ENCODE measurements at places on chromosomes 3 and 15.

- DNase-seq = no peak
These were observed 15.0 kb downstream of the ATR start for GRCh38 chr3:142563496-142563997.

- no peak for DNase-seq
These were observed 18.3 kb upstream of the RFX7 start for GRCh38 chr15:56261854-56262509.

DNA sequence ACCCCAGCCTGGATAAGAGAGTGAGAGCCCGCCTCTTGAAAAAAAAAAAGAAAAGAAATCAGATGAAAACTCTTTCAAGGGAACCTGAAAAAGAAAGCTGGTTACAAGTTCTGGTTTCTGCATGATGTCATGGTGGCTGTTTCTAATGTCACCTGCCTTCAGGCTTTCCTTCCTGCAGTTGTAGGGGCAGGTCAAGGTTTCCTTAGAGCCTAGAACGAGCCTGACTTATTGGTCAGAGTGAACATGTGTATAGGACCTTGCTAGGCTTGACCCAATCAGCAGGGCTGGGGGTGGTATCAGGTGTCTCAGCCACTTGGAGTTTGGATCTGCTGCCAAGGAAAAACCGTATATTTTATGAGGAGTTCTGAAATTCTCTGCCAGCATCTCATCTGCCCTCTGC is 3.8 kb downstream of the IVD start:
- no peak for DNase-seq

GRCh38 chr3:168040607-168041208 is 55.0 kb downstream of the GOLIM4 start:
- no peak for DNase-seq

GRCh38 chr15:80611543-80612080 is 83.5 kb upstream of the ABHD17C start:
- no peak for DNase-seq

- peak; percentile 87 for DNase-seq
These were observed at the start of gene COMMD4 for GRCh38 chr15:75335705-75336355. COMMD4 (plus strand) TSS chr15:75336063; CDS start chr15:75336090, 27 bp downstream.

GRCh38 chr3:5010706-5011554 is 31.7 kb downstream of the BHLHE40 start:
- DNase-seq = no peak

- no peak for DNase-seq
These were observed 43.2 kb upstream of the RAB6B start for GRCh38 chr3:133938770-133939462.

DNA sequence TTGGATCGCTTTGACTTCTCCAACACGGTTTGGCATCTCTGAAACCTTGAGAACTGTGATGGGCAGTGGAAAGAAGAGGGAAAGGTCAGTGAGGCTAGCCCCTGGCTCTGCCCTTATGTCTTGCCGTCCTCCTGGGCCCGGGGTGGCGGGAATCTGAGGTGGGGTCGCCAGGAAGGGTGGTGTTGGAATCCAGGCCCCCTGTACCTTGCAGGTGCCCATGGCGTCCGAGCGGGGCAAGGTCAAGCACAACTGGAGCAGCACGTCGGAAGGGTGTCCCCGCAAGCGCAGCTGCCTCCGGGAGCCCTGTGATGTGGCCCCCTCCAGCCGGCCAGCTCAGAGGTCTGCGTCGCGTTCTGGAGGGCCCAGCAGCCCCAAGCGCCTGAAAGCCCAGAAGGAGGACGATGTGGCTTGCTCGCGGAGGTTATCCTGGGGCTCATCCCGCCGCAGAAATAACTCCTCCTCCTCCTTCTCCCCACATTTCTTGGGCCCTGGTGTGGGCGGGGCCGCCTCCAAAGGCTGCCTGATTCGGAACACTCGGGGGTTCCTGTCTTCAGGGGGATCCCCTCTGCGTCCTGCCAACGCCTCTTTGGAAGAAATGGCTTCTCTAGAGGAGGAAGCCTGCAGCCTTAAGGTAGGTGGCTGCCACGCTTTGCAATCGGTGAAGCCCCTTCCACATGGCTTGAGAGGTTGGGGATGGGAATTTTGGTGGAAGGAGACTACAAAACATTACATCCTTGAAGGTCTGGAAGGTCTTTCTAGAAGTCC is 907 bp downstream of the TATDN2 start:
- no peak for DNase-seq

GRCh38 chr3:1903111-1903510 is 195.6 kb upstream of the CNTN4 start:
- no peak for DNase-seq

GRCh38 chr3:38173834-38174418 is 8.6 kb downstream of the OXSR1 start:
- DNase-seq = no peak

- DNase-seq = no peak
These were observed 82.8 kb upstream of the TNIK start for GRCh38 chr3:171542976-171543375.

DNA sequence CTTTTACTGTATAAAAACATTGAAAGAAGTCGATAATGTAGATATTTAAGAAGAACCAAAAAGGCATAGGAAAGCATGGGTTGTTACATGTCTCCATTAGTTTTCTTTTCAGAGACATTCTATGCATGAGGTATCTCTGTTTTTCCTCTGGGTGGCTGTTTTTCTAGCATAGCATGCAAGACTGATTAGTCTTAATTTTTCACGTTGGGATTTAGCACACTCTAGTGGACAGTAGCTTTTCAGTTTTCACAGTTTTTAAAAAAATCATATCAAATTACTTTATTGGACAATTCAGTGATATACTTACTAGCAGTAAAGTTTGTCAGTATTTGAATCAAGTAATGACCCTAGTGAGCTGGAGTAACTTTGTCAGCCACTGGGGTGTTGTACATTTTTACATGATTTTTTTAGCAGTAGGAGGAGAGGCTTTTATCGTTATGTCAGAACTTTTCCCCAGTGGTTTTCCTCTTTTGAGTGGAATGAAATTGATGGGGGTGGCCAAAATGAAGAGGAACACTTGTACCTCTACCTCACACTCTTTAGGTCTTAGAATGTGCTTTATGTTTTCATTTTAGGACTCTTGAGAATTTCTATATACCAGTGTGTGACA is 57.2 kb downstream of the SEC22A start:
- no peak for DNase-seq

DNA sequence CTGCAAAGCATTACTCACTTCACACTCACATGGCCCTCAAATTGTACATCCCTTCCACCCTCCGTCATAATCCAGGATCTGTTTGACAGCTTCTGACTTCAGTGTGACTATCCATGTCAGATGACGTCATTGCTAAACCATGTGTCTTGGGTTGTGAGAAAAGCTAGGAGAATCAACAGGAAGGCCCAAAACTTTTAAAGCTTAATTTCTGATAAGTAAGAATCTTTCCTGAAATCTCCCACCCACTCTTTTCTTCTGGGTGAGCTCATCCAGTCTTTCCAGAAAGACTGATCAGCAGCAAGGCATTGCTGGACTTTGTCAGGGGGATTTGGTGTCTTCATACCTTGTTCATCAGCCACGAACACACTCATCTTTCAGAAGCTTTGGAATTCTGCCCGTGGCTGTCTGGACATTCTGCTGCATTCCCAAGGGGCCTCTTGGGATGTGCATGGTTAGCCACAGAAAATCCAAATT is 11.5 kb upstream of the LMCD1 start:
- no peak for DNase-seq

DNA sequence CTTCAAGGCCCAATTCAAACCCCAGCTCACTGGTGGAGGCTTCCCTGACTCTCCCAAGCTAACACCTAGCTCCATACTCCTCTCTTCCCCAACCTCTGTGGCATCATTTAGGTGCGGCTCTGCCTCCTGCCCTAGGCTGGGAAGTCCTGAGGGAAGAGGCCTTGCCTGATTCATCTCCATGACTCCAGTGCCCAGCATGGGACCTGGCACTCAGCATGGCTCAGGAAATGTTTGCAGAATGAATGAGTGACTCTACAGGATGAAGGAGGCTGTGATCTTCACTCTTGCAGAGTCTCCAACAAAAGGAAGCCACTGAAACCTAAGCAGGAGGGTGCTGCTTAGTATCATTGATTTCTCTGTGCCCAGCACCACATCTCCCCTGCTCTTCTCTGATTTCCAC is 34.5 kb upstream of the INSYN1 start:
- DNase-seq = no peak

- no peak for DNase-seq
These were observed 651 bp downstream of the MTMR14 start for GRCh38 chr3:9649791-9650521.

DNA sequence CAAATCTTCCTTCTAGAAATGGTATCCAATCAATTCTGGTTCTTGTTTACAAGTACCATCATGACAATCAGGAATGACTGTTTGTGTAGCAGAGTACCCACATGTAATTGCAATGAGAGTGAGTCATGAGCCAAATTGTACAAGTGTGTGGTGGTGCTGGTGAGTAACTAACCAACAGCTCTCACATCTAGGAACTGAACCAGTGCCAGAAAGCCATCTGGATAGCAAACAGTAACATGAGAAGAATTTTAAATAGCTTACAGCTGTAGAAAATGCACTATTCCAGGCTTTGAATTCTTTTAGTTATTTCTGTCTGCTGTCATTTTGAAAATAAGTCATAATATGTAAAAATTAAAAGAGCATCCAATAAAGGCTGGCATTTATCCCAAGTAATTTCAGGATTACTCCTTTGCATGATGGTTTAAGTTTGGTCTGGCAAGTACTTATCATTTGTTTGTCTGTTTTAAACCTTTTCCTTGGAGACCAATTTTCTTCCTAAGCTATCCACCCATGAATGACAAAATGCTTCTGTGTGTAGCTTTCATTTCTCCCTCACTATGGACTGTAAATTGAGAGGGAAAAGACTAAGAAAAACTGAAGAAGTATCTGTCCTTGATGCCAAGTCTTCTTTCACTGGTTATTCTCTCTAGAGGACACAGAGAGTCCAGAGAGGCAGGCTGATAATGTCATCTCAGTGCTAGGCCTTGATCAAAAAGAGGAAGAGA is 60.0 kb downstream of the PIK3CB start:
- DNase-seq = no peak

- peak; percentile 58 for DNase-seq
These were observed 924 bp upstream of the SIN3A start for GRCh38 chr15:75452364-75452864.

GRCh38 chr3:129112308-129113052 is 9.1 kb downstream of the RAB43 start:
- no peak for DNase-seq

DNA sequence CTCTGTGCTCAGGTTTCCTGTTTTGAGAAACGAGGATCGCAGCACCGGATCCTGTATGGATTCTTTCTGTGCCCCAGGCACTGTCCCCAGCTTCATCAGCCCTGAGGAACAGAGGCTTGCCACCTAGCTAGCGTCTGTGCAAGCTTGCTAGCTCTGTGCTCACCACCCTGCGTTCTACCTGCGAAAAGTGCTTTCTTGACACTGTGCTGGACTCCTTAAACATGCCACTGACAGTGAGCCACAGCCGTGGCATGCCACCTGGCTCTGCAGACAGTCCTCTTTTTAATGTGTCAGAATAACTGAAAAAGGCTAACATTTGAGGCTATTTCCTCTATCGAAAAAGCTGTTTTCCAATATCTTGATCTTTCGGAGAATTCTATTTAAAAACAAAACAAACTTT is 1.4 kb downstream of the PGPEP1L start:
- DNase-seq = no peak

DNA sequence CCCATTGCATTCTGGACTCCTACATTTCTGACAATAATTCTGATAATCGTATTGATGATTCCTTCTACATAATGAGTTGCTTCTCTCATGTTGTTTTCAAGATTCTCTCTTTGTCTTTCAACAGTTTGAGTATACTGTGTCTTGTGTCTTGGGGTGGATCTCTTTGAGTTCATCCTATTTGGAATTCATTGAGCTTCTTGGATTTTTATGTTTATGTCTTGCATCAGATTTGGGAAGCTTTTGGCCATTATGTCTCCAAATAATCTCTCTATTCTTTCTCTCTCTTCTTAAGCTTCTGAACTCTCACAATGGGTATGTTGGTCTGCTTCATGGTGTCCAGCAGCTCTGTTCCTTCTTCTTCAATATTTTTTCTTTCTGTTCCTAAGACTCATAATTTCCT is 592.2 kb downstream of the FHIT start:
- no peak for DNase-seq

DNA sequence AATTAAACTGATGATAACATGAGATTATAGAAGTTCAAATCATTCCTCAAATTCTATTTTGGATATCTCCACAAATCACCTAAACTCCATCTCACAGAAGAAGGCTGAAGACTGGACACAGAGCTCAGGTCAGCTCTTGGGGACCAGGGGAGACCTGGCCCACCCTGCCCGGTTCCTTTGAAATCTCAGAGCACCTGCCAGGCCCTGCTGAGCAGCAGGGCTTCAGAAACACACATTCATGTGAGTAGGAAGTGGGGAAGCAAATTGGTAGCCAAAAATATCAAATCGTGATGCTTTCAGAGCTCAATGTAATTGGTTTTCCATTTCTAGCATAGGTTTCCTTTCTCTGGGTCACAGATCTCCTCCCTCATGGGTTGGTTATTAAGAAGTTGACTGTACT is 76.2 kb downstream of the OCA2 start:
- DNase-seq = no peak

DNA sequence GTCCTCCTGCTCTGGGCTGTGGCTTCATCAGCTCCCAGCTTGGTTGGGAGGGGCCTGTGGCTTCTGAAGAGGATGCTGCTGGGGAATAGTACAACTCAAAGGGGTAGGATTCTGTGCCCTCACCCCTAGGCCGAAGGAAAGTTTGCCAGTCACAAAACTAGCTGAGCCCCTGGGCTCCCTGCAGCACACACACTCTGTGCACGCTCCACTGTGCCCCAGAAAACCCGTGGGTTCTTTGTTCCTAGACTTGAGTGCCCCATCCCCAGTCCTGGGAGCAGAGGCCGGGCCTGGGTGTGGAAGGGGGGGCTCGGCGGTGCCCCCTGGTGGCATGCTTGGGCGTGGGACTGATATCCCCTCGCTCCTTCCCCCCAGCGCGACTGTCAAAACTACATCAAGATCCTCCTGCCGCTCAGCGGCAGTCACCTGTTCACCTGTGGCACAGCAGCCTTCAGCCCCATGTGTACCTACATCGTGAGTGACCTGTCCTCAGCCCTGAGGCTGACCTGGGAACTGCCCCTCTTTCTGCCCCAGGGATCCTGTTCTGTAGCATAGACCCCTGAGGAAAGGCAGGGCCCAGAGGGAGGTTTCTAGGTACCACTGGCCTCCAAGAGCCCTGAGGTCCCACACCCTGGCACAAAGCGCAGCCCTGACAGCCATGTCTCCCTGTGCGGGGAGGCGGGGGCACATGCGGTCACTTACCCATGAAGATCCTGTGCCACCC is 14.2 kb downstream of the CIB1 start:
- no peak for DNase-seq

DNA sequence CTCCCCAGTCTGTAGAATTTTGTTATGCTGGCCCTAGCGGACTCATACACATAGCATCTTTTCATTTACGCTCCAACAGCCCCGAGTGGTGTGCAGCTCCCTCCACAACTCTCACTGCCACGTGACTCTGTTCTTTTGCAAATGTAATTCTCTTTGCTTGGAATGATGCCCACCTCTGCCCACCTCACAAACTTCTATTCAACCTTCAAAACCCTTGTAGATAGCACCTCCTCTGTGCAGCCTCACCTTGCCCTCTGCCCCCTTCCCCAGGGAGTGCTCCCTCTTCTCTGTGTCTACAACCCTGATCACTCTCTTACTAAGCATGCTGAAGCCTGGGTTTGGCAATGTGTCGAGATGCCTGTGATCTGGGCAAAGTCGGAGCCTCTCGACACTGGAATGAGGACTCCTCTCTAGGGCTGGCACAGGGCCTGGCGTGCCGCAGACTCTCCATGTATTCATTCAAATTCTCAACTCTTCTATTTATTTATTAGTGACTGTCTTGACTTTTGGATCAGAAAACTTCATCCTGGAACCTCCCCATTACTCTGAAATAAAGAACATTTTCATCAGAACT is 73.5 kb downstream of the MGLL start:
- no peak for DNase-seq
